ENCODE measurements at places on chromosomes 2 and 18.
A peak's percentile ranks its signal among the peaks of the same experiment; 100 is the strongest.

- no peak for DNase-seq
These were observed 149.3 kb downstream of the COL6A3 start for GRCh38 chr2:237264480-237265219.

GRCh38 chr18:48607056-48607984 is 68.5 kb downstream of the CTIF start:
- no peak for DNase-seq

- no peak for DNase-seq
These were observed 230.3 kb upstream of the TRIB2 start for GRCh38 chr2:12486205-12487118.

DNA sequence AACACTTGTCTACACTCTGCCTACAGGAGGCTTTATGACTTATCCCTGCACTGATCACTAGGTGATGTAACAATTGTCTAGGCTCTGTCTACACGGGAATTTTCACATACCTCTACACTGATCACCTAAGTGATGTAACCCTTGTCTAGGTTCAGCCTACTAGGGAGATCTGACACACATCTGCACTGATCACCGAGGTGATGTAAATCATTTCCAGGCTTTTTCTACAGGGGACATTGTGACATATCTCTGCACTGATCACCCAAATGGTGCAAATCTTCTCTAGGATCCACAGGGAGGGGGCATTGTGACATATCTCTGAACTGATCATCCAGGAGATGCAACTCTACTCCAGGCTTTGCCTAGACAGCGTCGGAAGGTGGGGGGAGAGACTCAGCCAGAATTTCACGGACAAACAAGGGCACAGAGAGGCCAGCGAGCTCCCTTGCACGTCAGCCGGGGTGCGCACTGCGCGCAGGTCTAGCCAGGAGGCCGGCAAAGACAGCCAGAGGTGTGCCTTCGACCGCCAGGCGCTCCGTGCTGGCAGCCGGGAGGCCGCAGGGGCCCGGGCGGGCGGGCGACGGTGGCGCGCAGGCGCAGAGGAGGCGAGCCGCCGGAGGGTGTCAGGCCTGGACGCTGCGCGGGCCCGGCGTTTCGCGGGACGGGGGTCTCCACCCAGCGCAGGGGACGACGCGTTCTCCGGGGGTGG is 46.9 kb upstream of the USP14 start:
- peak; percentile 32 for DNase-seq
